DND-41 (cell line): ENCODE measurements at places on chromosomes 2 and 18.

- DNase-seq: peak; percentile 42
Observed at GRCh38 chr2:178280244-178280852, 86.0 kb downstream of the OSBPL6 start.

DNA sequence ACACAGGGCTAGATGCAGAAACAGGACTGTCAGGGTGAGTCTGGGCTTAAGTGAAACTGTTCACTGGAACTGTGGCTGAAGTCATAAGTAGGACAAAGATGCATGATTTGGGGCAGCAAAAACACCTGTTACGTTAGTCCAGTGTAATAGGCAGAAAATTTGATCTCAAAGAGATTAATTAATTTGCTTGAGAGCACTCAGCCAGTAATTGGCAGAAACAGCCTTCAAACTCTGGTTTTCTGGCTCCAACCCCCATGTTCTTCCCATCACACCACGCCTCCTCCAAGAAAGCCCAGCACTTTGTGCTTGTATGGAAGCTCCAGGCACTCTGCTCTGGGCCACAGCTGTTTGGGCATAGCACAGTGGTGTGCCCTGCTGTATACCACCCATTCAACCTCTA is 54.0 kb downstream of the CNTNAP5 start:
- no peak for DNase-seq

DNA sequence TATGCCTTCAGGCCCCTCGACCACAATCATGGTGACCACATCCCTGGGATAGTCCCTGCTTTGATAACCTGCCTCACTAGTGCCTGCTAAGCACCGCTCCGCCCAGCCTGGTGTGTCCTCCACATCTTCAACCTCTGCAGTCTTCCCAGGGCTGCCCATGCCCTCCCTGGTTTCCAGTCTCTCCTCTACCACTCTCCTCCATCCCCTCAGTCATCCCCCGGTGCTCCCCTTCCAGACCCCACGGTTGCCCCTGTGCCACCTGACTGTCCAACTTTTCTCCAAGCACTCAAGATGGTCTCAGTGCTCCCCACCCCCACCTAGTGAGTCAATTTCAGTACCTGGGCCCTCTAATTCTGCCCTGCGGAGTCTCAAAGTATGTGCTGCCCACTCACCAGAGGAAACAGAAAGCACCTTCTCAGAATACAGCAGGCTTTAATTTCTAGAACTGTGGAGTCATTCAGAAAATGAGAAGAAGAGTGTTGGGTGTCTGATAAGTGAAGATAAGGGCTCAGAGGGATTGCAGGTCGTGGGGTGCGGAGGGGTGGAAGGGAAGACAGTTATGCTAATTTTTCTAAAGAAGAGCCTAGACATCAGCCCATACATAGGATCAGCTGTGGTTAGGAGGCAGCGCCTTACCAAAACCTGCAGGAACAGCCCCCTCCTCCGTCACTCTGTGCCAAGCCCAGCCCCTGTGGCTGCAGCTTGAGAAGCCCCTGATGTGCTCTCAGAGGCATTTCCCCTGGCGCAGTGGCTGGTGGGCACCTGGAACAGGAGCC is 53.6 kb upstream of the CAB39 start:
- peak; percentile 59 for DNase-seq

DNA sequence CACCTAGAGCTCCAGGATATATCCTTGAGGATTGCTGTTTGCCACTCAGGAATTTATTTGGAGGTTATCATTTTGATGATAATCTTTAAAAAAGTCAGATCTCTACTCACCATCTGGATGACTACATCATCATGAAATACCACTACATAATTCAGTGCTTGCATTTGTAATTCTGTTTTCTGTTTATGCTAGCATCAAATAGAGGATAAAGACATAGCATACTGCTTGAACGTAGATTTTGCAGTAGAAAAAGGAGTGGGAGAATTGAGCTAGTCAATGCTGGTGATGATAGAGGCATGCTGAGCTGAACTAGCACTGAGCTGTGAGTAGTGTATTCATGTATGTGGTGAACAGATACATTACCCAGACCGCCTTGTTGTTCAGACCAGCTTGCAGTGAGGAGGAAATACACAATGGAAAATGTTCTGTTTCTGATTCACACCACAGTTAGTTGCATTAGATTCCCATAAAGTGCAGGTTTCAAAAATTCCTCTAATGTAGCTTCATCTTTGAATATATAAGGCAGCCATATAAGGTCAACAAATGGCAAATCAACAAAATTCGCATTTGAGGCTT is 68.8 kb upstream of the CDC42EP3 start:
- no peak for DNase-seq

DNA sequence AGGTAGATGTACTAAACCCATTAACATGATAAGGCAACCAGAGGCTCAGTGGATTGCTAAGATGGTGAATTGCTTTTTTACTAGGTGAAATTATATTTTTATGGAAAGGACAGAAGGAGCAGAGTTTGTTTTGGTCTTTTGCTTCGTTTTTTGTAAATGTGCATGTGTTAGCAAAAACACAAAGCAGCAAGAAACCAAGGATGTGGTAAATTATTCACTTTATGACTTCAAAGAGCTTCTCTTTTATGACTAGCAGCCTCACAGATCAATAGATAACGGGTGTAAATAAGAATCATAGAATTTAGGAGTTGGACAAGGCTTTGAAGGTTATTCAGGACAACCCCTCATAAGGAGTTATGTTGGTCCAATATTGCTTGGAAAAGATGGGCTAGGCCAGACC is 615.0 kb downstream of the DPP10 start:
- DNase-seq: no peak

GRCh38 chr18:59041819-59042815 is 97.6 kb upstream of the SEC11C start:
- no peak for DNase-seq

- DNase-seq: no peak
Observed at GRCh38 chr2:119495948-119496347, 28.3 kb downstream of the SCTR start.

- no peak for DNase-seq
Observed at GRCh38 chr2:206471524-206472062, 28.3 kb downstream of the ADAM23 start.

DNA sequence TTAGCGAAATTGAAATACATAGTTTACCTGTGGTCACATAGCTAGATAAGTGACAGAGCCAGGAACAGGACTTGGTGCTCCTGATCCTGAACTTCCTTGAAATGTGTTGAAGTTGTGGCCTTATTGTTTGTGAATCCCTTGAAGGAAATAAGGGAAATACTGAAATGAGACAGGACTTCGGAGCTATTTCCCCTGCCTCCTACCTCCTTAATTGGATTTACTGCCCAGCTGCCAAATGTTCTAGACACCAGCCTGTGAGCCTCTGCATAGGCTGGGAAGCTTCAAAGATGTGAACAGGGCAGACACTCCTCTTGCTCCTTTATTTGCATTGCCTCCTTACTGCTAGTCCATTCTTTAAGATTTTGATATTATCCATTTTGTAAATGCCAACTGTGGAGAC is 135.2 kb downstream of the PRPF40A start:
- no peak for DNase-seq

DNA sequence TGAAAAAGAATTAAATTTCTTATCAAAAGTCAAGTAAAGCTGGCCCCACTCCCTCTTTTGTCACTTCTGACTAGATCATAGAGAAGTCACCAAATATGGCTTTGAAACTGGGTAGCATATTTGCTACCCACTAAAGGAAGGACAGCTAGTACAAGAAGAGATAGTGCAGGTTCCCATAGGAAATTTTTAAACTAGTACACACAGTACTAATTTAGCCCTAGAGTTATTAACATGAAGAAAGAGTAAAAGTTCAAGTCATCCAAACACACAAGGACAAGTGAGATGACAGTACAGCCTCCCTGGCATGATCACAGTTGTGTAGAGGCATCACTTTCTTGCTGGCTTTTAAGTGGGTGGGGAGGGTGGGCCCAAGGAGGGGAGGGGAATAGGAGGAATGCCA is 100.9 kb downstream of the IRS1 start:
- no peak for DNase-seq

DNA sequence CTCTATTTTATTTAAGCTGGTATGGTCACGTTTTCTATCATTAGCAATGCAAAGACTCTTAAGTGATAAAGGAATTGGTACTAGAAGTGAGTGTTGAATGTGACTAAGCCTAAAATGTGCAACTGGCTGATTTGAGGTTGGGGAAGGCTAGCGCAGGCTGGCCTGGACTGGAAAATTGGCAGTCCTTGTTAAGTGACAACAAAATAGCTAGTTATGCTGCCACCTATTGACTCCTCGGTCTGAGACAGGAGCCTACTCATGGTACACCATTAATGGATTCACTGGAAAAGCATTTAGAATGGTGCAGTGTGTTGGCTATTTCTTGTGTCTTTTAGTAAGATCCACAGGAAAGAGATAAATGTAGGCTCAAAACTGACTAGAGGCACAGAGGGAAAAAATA is 5.7 kb upstream of the WIPF1 start:
- DNase-seq: peak; percentile 50

- no peak for DNase-seq
Observed at GRCh38 chr2:221569425-221569845, 2.7 kb downstream of the EPHA4 start.

GRCh38 chr2:173934895-173935294 is 30.3 kb downstream of the SP3 start:
- no peak for DNase-seq

DNA sequence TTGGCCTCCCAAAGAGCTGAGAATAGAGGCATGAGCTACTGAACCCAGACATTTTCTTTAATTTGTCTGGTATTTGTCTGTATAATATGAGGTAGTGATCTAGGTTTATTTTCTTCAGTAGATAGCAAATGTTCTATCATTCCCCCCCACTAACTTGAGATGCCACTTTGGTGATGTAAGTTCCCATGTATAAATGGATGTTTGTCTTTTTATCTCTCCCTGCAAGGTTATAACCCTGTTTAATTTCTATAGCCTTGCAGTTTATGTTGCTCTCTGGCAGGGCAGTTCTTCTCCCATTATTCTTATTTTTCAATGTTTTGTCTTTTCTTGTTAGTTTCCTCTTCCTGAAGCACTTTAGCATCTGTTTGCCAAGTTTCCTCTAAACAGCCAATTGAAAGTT is 39.1 kb upstream of the MAP4K4 start:
- no peak for DNase-seq

DNA sequence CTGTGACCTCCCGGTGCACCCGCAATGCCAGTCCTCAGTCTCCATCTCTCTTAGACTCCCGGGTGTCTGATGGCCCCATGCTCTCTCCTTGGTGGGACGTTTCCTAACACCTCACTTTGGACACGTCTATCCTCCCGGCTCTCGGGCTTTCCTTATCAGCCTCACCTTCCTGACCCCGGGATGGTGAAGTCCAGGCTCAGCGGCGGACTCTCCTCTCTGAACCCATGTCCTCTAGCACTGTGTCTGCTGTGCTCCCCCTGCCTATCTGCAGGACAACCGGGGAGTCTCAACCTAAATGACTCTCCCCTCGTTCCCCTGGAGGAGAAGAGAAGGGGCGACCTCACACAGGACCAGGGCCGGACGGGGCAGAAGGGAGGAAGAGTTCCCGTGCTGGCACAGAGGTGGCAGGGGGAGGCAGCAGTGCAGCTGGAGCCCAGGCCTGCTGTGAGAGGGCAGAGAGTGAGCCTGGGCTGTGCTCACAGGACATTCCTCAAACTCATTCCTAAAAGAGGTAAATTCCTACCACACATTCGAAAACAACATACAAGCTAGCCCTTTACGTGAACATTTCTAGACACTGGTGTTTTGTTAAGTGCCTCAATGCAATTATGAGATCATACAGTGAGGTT is 41.9 kb downstream of the MBP start:
- no peak for DNase-seq

GRCh38 chr2:11698009-11698922 is 28.3 kb upstream of the NTSR2 start:
- no peak for DNase-seq

DNA sequence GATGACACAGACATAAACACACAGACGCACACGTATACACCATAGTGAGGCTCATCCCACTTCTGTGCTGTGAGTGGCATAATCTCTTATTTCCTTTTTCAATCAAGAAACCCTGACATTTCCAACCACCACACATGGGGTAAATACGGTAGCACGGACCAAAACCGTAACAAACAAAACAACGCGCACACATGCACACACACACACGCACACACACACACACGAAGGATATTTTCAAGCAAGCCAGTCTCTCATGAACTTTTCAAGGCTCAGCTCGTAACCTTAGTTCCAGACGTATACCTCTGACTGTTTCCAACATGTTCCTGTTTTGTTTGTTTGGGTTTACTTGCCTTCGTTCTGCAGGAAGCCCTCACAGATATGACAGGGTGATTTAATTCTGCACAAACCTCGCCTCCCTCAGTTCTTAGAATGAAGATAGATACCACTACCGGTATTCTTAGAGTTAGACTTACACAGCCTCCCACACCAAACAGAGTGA is 119.8 kb downstream of the BCL2 start:
- peak; percentile 77 for DNase-seq

DNA sequence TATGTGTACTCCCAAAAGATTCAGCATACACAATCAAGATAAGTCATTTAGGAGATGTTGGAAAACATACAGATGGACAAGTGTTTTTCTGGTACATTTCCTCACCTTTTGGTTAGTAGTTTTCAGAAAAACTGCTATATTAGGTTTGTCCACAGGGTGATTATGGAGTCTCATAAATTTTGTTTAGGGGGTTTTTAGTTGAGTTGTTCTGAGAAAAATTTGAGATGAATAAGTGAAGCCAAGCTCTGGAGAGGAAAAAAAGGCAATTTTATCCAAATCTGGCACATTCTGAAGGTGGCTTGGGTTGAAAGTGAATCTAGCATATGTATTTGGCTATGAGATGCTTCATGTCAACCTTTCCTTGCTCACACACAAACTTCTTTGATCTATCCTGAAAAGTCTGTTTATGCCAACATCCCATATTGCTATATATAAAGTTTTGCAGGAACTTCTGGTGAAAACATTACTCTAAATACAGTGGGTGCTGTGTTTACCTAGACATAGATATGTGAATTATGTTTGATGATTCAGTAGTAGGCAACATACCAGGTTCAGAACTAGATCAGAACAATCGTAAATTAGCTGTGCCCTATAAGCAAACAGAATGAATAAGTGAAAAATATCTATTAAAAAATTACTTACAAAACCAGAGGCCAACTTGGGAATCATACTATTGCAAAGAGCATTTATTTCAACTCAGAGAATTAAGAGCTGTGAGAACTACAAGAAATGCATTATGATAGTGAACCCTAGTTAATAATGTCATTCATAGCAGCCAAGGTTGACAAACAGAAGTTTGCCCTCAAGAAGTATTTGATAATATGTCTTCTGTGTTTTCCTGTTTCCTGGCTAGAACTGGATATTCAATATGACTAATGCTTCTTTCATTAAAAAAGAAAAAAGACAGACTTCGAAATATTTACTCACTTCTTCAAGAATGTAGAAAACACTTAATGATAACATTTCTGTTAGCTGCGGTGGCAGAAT is 552.0 kb downstream of the IRS1 start:
- DNase-seq: no peak
